ENCODE measurements at places on chromosomes 7 and 10.

DNA sequence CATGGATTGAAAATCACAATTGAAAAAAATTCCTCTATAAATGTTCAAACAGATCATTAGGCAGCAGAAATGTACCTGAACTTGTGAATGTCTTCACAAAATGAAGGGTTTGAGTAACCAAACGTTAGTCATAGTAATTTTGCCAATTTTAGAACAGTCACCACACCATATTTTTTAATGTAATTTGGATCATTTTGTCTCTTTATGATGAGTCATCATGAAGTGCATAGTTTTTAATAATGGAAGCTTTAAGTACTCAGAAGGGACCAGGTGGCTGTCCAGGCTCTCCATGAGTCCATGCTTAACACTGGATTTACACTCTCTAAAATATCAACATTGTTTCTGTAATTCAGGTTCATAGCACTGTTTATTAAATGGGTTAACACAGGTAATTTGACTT lies 219.2 kb downstream of the ETV1 start:
- no peaks in the 10 kb centered on the region for H3K36me3 ChIP-seq
- no peak overlapping the region for H3K4me3 ChIP-seq
- no peaks in the 10 kb centered on the region for H3K27me3 ChIP-seq
- H3K4me1 ChIP-seq: no peaks in the 10 kb centered on the region
- no peak for DNase-seq

DNA sequence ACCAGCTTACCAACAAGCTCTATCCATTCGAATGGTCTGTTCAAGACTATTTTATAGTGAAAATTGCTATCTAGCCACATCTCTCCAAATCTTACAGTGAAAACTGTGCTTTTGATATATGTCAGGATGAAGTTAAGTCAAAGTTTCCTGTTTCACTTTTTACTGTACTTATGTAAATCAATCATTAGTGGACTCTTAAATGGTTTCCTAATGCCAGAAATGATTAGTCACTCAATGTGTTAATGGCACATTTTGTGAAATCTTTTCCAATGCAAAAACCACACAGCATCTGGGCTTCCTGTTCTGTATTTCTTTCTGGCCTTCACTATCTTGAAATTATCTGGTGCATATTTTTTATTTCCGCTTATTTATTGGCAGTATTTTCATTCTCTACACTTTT lies 87.3 kb upstream of the STEAP1B start:
- H3K4me1 ChIP-seq: peaks cover 14% of the 10 kb centered on the region
- no peak for DNase-seq
- no peak overlapping the region for H3K27ac ChIP-seq
- H3K4me3 ChIP-seq: no peak overlapping the region
- no peaks in the 10 kb centered on the region for H3K27me3 ChIP-seq

DNA sequence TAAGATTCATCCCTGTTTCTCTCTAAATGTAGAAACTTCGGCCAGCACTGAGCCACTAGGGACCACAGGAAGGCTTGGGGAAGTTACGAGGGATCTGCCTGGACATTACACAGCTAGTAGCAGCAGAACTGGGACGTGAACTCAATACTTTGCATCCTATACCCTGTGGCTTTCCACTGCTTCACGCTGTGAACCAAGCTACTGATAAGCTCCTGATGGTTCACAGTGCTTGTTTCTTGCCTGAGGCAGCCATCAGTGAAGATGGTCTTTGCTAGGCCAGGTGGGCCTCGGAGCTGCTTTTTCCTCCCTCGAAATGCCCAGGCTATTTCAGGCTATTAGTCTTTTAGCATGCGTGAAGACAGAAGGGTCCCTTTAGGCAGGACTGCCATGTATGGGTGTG lies 132.7 kb downstream of the SH3PXD2A start:
- peaks cover 24% of the 10 kb centered on the region for H3K4me1 ChIP-seq
- peaks cover 9% of the 10 kb centered on the region for H3K36me3 ChIP-seq
- no peaks in the 10 kb centered on the region for H3K27me3 ChIP-seq
- no peak overlapping the region for H3K27ac ChIP-seq

DNA sequence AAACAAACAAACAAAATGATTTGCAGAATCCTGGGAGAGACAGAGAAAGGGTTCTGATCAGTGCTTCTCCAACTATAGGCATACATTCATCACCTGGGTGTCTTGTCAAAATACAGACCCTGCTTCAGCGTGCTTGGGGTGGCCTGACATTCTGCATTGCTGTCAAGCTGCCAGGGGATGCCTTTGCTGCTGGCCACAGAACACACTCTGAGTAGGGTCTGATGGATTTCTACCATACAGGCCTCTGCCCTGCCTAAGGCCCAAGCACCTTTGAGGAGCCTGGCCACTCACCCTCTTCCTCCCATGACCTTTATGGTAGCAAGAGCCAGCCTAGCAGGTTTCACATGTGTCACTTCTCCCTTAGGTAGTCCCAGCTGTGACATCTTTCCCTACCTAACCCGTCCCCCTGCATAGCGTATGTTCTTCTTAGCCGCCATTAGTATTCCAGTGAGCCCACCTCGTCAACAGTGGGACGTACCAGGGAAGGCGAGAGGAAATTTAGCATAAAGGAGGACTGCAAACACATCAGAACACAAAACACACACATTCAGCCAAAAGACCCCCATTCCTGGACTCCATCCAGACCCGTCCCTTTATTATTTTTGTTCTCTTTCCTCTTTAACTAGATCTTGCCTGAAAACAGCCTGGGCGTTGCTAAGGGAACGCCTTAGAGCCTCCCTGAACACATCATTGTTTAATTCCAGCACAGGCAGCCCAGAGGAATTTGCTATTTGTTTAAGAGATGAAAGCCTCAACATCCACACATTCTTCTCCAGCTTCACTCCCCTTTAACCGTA lies 43.9 kb upstream of the PODXL start:
- no peak overlapping the region for H3K27ac ChIP-seq
- no peaks in the 10 kb centered on the region for H3K27me3 ChIP-seq
- H3K4me1 ChIP-seq: peaks cover 31% of the 10 kb centered on the region
- H3K36me3 ChIP-seq: no peaks in the 10 kb centered on the region
- DNase-seq: no peak
- no peak overlapping the region for H3K4me3 ChIP-seq

DNA sequence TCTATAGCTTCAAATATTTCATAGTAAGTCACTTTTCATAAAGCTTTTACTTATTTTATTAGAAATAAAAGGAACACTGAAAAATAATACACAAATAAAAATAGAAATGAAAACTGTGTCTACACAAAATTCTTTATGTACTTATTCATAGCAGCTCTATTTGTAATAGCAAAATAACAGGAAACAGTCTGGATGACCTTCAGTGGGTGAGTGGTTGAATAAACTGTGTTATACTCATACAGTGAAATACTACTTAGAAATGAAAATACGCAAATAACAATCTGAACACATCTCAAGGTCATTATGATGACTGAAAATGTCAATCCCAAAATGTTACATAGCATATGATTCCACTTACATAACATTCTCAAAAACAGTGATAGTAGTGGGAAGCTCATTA lies 138.7 kb upstream of the PCLO start:
- no peaks in the 10 kb centered on the region for H3K4me1 ChIP-seq
- H3K27ac ChIP-seq: no peak overlapping the region
- no peak for DNase-seq
- no peaks in the 10 kb centered on the region for H3K27me3 ChIP-seq
- no peak overlapping the region for H3K4me3 ChIP-seq
- H3K36me3 ChIP-seq: no peaks in the 10 kb centered on the region

DNA sequence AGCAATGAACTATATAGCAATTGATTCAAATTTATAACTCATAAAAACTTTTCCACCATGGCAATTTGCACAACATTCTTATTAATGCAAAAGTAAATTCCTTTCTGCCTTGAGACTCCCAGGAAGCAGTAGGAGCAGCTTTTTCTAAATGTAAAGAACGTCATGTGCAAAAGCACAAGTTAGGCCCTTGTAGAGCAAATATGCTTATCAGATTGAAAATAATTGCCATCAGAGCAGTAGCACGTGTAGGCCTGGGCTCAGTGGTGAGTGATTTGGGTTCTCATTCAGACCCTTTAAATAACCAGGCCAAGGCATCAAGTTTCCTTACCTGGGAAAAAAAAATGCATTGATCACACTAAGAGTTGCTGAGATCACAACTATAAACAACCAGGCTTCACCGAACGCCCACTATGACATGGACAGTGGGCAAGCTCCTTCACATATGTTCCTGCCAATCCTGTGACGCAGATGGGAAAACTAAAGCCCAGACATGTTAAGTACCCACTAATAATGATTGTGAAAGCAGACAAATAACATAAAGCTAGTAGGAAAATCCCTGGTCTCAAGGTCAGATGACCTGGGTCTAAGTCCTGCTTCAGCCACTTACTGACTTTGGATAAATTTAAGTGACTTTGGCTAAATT lies 22.1 kb upstream of the SAR1A start:
- H3K4me3 ChIP-seq: no peak overlapping the region
- no peaks in the 10 kb centered on the region for H3K36me3 ChIP-seq
- no peaks in the 10 kb centered on the region for H3K4me1 ChIP-seq
- no peak overlapping the region for H3K27ac ChIP-seq
- no peaks in the 10 kb centered on the region for H3K27me3 ChIP-seq

GRCh38 chr7:46207931-46208634 lies 287.0 kb upstream of the IGFBP3 start:
- peaks cover 4% of the 10 kb centered on the region for H3K4me1 ChIP-seq
- no peak for DNase-seq
- no peak overlapping the region for H3K27ac ChIP-seq
- H3K36me3 ChIP-seq: no peaks in the 10 kb centered on the region
- H3K4me3 ChIP-seq: no peak overlapping the region
- no peaks in the 10 kb centered on the region for H3K27me3 ChIP-seq

DNA sequence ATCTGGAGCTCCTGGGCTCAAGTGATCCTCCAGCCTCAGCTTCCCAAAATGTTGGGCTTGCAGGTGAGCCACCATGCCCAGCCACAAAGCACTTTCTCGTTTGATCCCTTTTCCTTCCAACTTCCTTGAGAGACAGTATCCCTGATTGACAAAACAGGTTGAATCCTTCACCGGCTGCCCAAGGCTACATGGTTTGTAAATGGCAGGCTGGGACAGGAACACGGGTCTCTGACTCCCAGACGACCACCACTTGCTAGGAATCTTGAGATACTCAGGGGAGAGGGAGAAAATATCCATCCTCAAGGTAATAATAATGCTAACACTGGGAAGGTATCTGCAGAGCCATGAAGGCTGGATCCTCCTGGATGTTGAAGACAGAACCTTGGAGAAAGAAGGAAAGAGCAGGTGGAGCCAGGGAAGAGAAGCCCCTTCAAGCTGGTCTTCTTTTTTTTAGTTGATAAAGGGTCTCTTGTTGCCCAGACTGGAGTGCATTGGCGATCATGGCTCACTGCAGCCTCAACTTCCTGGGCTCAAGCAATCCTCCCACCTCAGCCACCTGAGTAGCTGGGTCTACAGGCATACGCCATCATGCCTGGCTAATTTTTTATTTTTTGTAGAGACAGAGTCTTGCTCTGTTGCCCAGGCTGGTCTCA lies 19.8 kb downstream of the MMRN2 start:
- H3K4me1 ChIP-seq: no peaks in the 10 kb centered on the region
- no peak for DNase-seq
- H3K36me3 ChIP-seq: no peaks in the 10 kb centered on the region
- no peak overlapping the region for H3K27ac ChIP-seq

- no peak overlapping the region for H3K27ac ChIP-seq
- H3K4me1 ChIP-seq: no peaks in the 10 kb centered on the region
- H3K27me3 ChIP-seq: no peaks in the 10 kb centered on the region
- H3K4me3 ChIP-seq: no peak overlapping the region
Measured at GRCh38 chr10:126263006-126263676, 125.1 kb downstream of the ADAM12 start.

DNA sequence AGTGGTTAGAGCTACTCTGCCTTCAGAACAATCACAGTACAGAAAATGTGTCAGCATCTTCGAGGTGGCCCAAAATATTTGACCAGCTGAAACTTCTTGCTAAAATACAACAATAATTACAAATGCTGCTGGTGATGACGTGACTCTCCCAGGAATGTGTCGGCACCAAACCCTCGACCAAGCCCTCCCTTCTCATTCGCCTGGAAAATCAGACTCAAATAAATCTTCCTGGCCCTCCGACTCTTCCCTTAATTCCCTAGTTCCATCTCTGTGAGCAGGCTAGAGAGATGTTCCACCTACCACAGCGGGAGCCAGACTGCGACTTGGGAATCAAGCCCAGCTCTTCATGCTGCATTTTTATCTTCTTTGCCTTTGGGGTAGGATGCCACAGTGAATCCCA lies 4.1 kb downstream of the PRSS2 start:
- H3K4me3 ChIP-seq: no peak overlapping the region
- no peaks in the 10 kb centered on the region for H3K27me3 ChIP-seq
- H3K27ac ChIP-seq: no peak overlapping the region
- no peaks in the 10 kb centered on the region for H3K36me3 ChIP-seq

DNA sequence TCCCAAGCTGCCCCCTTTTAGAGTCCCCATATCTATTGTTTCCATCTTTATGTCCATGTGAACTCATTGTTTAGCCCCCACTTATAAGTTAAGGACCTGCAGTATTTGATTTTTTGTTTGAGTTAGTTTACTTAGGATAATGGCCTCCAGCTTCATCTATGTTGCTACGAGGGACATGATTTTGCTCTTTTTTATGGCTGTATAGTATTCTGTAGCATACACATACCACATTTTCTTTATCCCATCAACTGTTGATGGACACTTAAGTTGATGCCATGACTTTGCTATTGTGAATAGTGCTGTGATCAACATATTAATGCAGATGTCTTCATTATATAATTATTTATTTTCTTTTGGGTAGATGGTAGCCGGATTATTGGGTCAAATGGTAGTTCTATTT lies 576.9 kb downstream of the ANKRD7 start:
- H3K27me3 ChIP-seq: no peaks in the 10 kb centered on the region
- no peak overlapping the region for H3K4me3 ChIP-seq
- no peaks in the 10 kb centered on the region for H3K36me3 ChIP-seq
- H3K4me1 ChIP-seq: no peaks in the 10 kb centered on the region
- no peak for DNase-seq

GRCh38 chr7:132145466-132145865 lies 430.8 kb downstream of the PLXNA4 start:
- H3K4me1 ChIP-seq: no peaks in the 10 kb centered on the region
- no peak overlapping the region for H3K27ac ChIP-seq
- H3K27me3 ChIP-seq: no peaks in the 10 kb centered on the region
- DNase-seq: peak; percentile 87
- H3K4me3 ChIP-seq: no peak overlapping the region

- no peak for DNase-seq
- peak overlapping the region; percentile 95 for H3K4me3 ChIP-seq
- peaks cover 12% of the 10 kb centered on the region for H3K4me1 ChIP-seq
- H3K27ac ChIP-seq: peak overlapping the region; percentile 100
- H3K36me3 ChIP-seq: peaks cover 35% of the 10 kb centered on the region
- H3K27me3 ChIP-seq: no peaks in the 10 kb centered on the region
Measured at GRCh38 chr7:135169964-135170273, 588 bp downstream of the CYREN start.
